Chondrocyte (in vitro differentiated cells): ENCODE measurements at places on chromosomes 2 and 18.

GRCh38 chr2:42964439-42965083 is 172.2 kb upstream of the HAAO start:
- DNase-seq: no peak

DNA sequence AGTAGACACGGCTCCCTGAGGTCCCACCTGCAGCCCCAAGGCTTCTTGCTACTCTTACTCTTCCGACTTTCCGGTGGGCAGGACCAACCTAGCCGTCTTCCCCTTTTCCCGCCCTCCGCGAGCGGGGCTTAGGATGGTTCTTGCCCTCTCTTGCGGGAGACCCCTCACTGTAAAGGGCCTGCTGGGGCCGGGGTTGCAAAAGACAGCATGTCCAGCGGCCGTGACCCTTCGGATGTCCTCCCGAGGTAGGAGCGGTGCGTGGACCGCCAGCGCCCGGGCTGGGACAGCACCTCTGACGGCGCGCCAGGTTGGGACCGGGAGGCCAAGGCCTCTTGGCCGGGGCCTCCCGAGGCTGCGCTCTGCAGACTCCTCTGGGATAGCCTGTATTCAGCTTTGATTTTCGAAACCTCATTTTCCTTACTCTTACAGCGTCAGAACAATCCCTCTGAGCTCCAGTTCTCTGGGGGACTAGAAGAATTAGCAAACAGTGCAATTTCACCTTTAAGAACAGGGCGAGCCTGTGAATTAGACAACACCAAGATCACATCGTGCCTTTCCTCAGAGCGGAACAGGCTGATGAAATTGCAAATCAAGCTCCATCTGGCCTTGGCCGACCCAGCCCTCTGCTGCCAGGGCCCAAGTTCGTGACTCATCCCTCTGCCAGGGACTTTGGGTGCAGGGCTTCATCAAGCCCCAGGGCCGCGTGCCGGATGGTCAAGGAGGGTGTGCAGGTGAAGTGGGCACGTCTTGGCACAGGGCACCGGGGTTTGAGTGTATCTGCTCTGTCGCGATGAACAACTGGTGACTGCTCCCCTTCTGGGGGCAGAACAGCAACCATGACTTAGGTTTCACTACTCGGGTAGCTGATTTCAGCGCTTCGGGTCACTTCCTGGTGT is 777 bp downstream of the MOCOS start:
- DNase-seq: no peak

- no peak for DNase-seq
Observed at GRCh38 chr2:239559417-239560261, 158.8 kb upstream of the HDAC4 start.

- no peak for DNase-seq
Observed at GRCh38 chr2:232512602-232513001, 7.6 kb upstream of the PRSS56 start.

GRCh38 chr2:188477564-188478103 is 186.0 kb downstream of the GULP1 start:
- no peak for DNase-seq

DNA sequence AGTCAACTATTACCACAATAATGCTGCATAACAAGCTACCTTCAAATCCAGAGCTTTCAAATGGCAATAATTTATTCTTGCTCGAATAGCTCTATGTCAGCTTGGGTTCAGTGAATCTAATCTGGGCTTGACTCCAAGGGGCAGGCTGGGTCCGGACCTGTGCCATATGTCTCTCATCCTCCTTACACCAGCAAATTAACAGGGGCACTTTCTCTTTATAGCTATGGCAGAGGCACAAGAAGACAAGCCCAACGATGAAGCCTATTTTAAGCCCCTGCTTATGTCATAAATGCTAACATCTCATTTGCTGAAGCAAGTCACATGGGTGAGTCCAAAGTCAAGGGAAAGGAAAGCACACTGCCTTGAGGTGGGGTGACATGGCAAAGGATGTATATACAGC is 13.3 kb upstream of the ZNF521 start:
- no peak for DNase-seq

- no peak for DNase-seq
Observed at GRCh38 chr2:75342504-75343175, 143.3 kb upstream of the TACR1 start.

DNA sequence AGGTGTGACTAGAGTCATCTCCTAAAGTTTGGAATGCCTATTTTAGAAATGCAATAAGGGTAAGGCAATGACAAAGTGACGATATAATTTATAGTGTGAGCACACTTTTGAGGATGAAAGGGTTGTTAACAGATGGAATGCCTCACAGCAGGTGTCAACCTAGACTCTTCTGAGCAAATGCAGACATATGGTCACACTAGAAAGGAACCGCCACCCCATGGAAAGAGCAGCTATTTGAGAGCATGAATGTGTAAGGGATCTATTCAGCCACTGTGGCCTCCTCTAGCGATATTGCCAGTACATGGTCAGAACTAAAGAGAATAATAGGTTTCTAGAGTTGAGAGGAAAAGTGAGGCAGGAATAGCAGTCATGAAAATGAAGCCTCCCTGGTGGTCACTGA is 18.5 kb downstream of the DSG2 start:
- DNase-seq: no peak
